HFFc6 (cell line): ENCODE measurements at places on chromosomes 6 and 20. TPM values are rescaled to one million over a fixed set of nuclear protein-coding genes. Genes with fewer than 3 reads are reported as not detected.

GRCh38 chr6:133778414-133779130 is 110.3 kb upstream of the TCF21 start:
- DNase-seq, result peak; percentile 77

Gene PLEKHG1
- total RNA-seq, result not detected in 3 replicates

GRCh38 chr6:121594053-121594452 is 158.6 kb downstream of the GJA1 start:
- no peak for DNase-seq

GRCh38 chr6:16849988-16850680 is 88.9 kb upstream of the ATXN1 start:
- DNase-seq, result peak; percentile 20

DNA sequence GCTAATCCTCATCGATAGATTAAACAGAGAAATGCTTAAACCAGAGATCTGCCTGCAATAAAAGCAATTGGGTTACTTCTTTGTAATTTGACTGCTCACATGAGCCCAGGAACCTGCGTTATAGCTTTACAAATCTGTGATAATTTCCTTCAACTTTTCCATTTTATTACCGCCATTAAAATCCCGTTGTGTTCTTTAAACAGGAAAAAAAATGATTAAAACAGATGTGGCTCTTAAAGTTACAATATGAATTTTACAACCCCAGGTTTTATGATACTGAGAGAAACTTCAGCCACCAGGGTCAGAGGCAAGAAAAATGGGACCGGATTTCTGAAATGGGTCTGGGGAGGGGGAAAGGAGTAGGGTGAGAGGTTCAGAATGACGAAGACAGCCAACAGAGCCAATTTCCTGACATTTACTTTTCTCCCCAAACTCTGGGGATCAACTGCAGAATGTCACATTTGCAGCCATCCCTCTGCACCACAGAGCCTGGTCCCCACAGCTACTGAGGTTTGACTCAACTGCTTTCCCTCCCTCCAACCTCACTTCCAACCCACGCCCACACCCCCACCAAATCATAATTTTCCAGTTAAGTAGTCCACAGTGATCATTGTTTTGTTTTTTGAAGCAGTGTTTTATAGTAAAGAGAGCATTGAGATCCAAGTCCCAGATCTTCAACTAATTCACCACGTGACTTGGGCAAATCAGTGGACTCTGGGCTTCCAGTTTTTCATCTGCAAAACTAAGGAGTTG is 77.6 kb upstream of the EYA2 start:
- DNase-seq, result no peak

Gene MTCH1
- total RNA-seq, result 263 to 298 TPM (median 290 TPM) in 3 replicates

Gene CRNKL1
- 17.5 to 22.6 TPM (median 18.2 TPM) in 3 replicates for total RNA-seq

- no peak for DNase-seq
Measured at GRCh38 chr6:70857387-70858077, 99.3 kb downstream of the B3GAT2 start.

DNA sequence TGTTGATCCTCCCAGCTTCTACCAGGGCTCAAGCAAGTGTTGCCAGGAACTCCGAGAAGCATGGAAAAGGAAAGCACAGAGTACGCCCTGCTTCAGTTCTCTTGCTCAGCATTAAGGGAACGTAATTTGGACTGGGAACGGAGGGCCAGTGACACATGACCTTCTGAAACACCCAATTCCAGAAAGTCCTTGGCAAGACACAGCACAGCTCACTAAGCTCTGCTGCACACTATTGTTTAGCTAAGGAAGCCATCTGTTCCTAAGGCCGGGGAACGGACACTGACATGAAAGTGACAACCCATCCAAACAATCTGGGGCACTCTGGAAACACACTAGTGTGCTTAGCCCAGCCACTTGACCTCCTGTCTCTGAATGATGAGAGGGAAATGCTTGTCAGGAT is 56.9 kb upstream of the NXT1 start:
- no peak for DNase-seq

DNA sequence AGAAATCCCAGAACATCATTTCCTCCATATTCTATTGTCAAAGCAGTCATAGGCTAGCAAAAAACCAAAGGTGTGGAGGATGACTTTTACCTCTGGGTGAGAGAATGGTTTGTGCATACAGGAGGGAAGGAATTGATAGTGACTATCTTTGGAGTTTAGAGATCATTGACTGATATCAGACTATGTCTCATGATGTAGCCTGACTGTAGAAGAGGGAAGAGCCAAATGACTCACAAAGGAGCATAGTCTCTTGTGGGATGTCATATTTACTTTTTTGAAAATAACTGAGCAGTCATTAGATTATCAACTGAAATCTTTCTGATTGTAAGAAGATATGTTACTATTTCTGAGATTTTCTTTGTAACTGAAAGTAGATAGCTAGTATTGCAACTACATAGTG is 158.5 kb downstream of the FLRT3 start:
- no peak for DNase-seq
